ENCODE measurements at places on chromosomes 7 and 10.

GRCh38 chr10:129058664-129059155, 408.3 kb upstream of the MGMT start:
- no peak for DNase-seq

DNA sequence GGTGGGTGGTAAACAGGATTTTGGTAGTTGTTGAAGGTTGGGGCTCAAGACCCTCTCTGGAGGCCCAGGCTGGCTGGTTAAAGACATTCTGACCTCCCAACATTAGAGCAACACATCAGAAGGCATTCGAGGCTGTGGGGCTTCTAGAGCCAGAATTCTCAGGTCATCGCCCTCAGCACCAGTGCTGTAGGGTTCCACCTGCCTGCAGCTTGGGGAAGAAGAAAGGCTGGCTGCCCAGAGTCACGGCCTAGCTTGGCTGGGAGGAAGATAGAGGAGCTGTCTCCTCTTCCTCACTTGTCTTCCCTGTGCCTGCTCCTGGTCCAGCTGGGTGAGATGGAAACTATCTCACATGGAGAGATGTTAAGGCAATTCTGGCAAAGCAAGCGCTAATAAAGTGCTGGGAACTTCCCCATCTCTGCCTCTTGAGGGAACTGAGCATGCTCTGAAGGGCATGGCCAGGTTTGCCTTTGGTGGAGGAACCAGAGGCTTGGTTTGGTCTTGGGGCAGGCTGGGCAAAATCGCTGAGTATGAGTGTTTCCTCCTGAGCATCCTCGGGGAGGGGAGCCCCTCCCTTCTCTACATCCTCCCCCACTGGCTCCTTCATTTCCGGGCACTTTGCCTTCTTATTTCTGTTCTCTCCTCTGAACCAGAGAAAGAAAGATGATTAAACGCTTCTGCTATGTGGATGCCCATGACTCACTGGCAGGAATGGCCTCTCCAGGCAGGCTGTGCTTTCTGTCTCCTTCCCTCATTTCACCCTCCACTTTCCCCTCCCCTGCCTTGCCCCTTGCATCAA, 509.0 kb upstream of the PODXL start:
- no peak for DNase-seq

GRCh38 chr10:8794860-8795259, 740.4 kb downstream of the GATA3 start:
- DNase-seq: no peak

GRCh38 chr10:102523250-102524029, 19.7 kb downstream of the SUFU start:
- no peak for DNase-seq

- no peak for DNase-seq
These were observed 94.7 kb upstream of the LYZL2 start for GRCh38 chr10:30724296-30724695.

DNA sequence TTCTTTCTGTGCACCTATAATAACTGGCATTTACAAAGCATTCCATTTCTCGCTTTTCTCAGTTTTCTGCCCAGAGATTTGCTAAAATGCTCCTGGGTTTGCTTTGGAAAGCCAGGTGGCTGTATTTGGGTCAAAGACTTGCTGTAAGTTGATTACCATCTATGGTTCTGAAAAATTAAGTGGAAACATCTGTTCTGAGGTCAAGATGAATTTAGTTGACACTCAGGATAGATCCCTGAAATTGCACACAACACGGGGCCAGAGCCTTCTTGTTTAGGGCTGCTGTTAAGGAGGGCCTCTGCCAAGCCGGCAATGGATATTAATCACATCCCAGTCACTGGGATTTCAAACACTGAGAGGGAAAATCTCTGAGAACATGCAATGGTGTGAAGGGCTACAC, 111.6 kb upstream of the GLI3 start:
- DNase-seq: no peak

DNA sequence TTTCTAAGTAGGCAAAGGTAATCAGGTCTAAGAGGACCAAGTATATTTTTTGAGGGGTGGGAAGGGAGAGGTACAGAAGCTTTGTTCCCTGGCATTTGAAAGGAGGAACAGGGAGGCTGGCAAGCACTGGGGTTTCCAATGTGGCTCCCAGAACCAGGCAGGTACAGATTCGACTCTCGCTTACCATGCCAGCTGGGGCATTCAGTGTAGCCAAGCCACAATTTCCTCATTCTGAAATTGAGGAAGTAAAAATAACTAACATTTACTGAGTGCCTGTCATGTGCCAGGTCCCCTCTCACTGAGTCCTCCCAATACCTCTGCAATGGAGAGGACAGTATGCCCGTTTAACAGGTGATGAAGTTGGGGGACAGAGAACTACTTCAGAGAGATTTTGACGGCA, 45.9 kb upstream of the BET1 start:
- DNase-seq: no peak

GRCh38 chr10:13719425-13719824, 132.7 kb downstream of the PRPF18 start:
- DNase-seq: no peak

GRCh38 chr7:73674468-73675124, 7.0 kb downstream of the VPS37D start:
- no peak for DNase-seq

DNA sequence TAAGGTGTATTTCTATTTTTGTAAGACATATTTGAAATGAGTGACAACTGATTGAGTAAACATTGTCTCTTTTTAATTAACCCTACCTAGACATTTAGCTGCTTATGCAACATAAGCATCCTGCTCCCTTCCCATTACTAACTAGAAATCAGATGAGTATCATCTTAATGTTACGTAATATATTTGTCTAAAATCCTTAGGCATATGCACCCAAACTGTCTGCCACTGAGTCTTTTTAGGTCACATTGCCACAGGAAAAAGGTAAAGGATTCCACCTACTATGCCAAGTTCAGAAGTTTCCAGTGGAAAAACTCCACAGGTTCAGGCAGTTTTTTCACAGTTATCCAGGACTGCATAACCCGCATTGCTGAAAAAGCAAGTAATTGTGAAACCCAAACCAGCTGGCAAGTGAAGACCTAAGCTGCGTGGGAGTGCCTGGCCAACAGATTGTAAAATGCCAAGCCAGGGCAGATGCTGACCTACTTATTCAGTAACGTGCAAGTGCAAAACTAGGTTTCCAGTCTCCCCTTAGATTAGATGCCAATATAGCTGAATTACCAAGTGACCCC, 983.7 kb downstream of the GATA3 start:
- DNase-seq: no peak

GRCh38 chr7:34747867-34748727, 90.1 kb downstream of the NPSR1 start:
- DNase-seq: no peak

DNA sequence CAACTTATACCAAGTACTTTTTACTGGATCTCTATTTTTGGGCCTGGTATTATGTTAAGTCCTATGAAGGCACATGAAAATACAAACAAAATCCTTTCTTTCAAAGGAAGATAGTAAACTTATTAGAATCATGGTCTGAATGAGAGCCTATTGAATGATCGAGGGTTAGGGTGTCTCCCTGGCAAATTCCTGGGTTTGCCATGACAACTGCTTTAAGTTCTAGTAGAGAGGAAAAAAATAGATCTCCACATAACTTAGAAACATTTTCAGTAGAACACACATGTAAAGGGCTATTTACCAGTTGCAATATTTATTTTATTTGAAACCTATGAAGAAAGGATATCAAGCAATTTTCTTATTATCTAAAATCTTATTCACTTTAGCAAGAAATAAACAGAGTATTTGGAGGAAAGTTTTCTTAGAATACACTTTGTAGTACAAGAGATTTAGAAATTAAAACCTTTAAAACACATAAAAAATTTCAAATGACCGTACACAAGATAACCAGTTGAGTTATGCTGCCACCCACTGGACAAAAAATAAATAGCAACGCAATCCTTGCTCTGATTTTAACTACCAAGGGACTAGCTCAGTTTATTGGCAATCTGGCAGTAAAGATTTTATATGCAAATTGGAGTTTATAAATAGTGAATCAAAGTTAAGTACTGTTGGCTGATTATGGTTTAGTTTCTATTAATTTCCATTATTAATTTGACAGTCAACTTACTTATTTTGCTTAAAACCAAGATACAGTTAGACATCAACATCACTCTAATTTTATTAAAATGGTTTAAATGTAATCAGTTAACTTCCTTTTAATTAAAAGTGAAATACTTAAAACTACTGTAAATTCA, 33.9 kb downstream of the CACUL1 start:
- DNase-seq: peak; percentile 63

- no peak for DNase-seq
These were observed 39.4 kb downstream of the CHST15 start for GRCh38 chr10:124053971-124054370.

DNA sequence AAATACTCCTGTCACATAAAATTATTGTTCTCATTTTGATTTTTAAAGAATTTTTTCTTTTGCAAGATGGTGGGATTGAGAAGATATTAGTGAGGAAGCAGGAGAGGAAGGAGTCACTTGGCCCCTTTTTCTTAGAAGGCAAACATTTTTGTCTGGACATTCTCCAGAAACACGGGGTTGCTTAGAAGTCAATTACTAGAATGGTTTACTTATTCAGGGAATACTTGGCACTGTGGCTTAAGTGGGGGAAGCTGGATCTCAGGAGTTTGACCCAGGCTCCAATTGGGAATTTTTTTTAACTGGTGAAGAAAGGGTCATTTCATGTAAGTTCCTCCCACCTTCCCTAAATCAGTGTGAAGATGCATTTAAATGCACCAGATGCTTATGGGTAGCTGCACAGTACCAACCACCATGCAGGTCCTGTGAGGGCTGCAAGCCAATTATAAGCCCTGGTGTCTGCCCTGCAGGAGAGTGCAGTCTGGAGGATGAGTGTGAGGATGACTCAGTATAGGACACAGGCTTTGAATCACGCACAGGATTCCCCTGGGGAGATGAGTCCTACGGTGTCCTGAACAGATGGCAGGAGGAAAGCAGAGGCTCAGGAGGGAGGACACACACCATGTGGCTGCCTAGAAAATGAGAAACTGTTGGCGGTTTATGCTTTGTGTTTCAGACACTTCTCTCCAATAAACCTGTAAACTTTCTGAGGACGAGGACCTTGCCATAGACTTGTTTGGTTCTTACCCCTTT, 299.1 kb downstream of the PLXNA4 start:
- no peak for DNase-seq

DNA sequence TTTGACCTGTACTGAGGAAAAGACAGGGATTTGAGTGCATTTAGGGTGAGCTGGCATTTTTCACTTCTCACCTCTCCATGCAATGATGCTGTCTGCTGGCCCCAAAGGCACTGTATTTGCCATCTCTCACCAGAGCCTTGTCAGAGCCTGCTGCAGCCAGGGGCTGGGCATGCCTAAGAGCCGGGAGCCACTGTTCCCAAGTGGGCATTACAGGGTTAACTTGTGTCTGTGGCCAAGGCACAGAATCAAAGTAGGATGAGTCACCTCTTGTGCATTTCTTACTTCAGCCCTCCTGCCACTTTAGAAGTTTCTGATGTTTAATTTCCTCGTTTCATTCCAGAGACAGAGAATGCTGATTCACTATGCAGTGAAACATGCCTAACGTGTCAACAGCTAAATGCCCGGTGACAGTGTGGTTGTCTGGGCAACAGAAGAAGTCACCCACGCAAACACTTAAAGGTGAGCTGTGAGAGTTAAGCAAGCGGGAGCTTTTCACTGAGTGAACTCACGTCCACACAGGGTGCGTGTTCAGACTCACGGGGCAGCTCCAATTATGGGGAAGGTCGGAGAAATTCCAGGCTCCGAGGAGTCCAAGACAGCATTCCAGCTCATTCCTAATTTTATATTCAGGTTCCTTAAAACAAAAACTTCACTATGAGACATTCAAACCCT, 57.1 kb upstream of the IGFBP3 start:
- no peak for DNase-seq

GRCh38 chr7:105105579-105105978, 91.6 kb downstream of the KMT2E start:
- DNase-seq: no peak

DNA sequence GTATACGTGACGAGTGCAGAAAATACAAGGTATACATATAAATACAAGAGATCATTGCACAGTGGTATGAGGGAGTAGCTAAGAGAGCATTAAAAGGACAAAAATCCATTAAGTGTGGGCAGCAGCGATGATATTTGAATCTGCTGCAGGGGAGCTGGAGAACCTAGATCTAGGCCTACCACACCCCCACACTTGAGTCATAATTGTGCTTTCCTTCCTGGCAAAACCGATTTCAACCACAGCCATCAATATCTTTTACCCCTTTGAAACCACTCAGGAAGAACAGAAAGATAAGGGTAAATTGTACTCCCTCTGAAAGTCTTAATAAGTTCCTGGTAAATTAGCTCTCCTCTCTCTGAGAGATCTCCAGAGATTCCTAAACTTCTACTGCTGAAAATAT, 345.0 kb downstream of the SORCS1 start:
- DNase-seq: no peak

GRCh38 chr7:91230503-91230902, 33.7 kb upstream of the FZD1 start:
- DNase-seq: no peak

DNA sequence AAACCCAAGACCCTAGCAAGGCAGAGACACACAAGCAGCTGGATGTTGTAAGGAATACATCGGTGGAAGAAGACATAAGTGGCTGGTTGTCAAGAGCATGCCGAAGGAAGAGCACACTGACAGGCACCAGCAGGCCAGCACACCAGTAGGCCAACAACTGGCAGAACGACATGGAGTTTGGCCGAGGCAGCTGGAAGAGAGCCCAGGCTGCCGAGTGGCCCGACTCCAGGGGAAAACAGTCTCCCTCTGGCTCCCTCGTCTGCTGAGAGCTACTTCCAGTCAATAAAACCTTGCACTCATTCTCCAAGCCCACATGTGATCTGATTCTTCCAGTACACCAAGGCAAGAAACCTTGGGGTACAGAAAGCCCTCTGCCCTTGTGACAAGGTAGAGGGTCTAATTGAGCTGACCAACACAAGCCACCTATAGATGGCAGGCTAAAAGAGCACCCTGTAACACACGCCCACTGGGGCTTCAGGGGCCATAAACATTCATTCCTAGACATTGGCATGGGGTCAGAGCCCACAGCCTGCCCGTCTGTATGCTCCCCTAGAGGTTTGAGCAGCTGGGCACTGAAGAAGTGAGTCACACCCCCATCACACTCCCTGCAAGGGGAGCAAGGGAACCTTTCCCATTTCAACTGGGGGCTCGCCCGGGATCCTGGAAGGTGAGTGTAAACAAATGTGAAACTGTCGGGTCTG, 14.7 kb upstream of the TNS3 start:
- no peak for DNase-seq

- no peak for DNase-seq
These were observed 37.7 kb downstream of the RABGEF1 start for GRCh38 chr7:66778201-66778600.

GRCh38 chr10:6140141-6140841, 51.5 kb downstream of the RBM17 start:
- DNase-seq: no peak

DNA sequence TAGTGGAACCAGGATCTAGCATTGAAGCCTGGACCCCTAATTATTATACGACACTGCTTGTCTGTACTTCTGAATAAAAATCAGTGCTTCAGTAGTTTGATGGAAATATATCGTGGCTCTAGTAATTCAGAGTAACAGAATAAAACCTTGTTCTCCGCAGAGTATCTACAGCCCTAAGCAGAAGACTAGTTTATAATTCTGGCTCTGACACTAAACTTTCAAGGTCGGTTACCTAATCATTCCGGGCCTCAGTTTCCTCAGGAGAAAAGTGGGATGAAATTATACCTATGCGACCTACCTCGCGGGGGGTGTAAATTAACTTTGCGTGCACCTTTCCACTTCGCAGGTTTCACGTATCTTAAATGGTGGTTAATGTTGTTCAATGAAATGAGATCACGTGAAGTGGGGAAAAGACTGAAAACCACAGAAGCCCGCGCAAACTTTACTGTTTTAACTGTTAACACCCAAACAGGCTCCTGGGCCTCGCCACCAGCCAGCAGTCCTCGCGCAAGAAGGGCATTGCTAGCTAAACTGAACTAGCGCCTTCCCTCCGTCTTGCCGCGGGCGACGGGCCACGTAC, 615 bp downstream of the THAP5 start:
- no peak for DNase-seq
